ENCODE measurements at places on chromosomes 3 and 15.

- no peak for DNase-seq
Observed at GRCh38 chr15:98226578-98226977, 266.1 kb downstream of the ARRDC4 start.

GRCh38 chr3:112514527-112515128 lies 15.4 kb upstream of the BTLA start:
- DNase-seq: no peak

DNA sequence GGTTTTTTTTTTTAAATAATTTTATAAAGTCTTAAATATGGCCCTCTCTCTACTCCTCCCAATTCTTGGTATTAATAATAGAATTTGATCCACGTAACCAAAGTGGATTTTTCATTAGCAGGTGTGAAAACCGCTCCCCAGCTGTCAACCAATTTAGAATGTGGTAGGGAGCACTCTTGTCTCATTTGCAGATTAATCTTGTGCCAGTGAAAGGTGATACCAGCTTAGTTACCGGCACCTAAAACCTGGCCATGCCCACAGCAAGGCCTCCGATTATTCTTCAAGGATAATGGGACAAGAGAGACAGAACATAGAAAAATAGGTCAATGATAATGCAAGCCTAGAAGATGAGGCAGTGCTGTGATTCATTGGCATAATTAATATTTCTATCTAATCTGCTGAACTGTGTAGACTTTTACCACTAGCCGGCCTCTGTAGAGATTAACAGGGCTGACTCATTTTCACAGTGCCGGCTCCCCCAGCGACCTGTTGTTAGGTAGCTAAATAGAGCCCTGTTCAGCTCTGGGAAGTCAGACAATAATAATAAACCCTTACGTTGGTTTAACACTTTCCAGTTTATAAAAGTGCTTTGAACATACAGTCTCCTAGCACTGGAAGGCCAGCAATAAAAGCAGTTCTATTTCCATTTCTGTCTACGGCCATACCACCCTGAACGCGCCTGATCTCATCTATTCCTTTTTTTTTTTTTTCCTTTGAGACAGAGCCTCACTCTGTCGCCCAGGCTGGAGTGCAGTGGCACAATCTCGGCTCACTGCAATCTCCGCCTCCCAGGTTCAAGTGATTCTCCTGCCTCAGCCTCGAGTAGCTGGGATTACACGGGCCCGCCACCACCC lies 102.9 kb downstream of the SHQ1 start:
- DNase-seq: no peak

DNA sequence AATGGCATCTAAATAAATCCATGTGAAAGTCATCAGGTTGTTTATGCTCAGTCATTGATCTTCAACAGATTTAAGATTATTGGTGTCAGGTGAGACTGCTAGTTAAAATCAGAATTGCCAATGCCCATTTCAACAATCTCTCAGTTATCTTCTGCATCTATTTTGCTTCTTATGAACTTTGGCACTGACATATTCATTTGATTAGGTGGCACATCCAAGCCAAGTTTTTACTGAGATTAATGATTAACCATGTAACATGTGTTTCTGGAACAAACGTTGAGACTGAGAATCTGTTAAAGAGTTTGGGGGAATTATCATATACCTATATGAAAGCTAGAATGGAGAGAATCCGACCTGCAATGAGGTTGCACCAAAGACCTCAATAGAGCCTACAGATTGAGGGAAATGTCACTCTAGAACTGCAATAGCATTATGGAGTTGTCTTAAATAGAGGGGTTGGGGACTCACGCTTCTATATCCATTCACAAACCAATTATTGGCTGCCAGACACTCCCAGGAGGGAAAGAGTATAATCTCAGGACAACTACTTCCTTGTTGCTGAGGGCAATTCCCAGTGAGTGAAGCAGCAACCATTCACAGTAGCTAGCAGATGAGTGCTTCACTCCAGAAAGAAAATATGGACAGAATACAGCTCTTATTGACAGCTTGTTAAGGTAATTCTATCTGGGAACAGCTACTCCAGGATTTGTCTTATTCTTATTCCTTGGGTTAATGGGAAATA lies 891.3 kb downstream of the SQOR start:
- DNase-seq: no peak

GRCh38 chr3:191750618-191751017 lies 289.7 kb downstream of the PYDC2 start:
- no peak for DNase-seq

DNA sequence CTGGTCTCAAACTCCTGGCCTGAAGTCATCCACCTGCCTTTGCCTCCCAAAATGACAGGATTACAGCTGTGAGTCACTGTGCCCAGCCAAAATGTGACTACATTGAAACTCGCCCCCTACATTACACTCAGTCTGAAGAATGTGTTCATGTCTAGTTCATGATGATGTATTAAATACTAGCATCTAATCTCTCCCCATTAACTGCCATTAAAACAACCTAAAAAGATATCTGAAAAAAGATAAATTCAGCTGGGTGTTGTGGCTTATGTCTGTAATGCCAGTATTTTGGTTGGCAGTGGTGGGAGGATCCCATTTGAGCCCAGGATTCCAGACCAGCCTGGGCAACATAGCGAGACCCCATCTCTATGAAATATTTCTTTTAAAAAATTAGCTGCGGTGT lies 159.4 kb downstream of the PCCB start:
- DNase-seq: no peak

DNA sequence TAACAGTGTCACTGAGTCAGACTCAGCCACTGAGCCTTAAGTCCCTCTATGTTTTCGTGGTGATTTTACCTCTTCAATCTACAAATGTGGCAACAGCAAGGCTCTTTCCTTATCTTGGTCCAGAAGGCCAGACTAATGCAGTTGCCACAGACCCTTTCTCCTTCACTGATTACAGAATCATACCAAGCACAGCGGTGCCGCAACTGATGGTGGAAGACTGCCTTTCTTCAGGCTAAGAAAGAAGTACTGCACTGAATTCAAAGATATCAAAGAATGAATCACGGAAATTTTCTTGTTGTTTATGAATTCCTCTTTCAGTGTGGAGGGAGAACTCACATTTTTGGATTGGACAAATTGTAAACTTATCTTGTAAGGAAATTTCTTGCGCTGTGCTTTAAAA lies 18.6 kb downstream of the DCP1A start:
- no peak for DNase-seq

- DNase-seq: no peak
Observed at GRCh38 chr3:119794971-119795612, 13.2 kb downstream of the NR1I2 start.

- DNase-seq: no peak
Observed at GRCh38 chr3:32126305-32127015, 20.0 kb downstream of the GPD1L start.

GRCh38 chr3:99700631-99701268 lies 62.4 kb downstream of the COL8A1 start:
- DNase-seq: no peak

GRCh38 chr15:68337826-68338225 lies 60.3 kb downstream of the FEM1B start:
- DNase-seq: no peak

DNA sequence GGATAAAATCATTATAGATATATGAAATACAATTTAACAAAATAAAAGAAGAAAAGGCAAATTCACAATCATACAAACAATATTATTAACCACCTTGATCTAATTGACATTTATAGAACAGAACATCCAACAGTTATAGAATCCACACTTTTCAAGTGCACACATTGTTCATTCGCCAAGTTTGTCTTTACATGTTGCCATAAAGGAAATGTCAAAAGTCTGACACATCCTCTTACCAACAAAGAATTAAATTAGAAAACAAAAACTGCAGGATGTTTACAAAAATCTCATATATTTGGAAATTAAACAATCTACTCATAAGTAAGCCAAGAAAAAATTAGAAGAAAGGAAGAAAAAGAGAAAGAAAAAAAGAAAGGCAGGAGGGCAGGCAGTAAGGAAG lies 909.2 kb upstream of the EPHA6 start:
- DNase-seq: no peak

GRCh38 chr3:125119752-125120378 lies 64.1 kb upstream of the HEG1 start:
- DNase-seq: no peak

GRCh38 chr3:44120721-44121582 lies 120.7 kb upstream of the TOPAZ1 start:
- DNase-seq: no peak

DNA sequence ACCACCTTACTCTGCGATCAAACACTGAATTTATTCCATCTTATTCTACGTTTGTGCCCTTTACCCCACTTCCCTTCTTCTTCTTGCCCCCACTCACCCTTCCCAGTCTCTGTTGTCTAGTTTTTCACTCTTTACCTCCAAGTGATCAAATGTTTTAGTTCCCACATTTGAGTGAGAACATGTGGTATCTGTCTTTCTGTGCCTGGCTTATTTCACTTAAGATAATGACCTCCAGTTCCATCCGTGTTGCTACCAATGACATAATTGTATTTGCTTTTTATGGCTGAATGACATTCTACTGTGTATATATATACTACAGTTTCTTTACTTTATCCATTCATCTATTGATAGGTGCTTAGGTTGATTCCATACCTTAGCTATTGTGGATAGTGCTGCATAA lies 78.8 kb downstream of the PDCD6IP start:
- DNase-seq: no peak

DNA sequence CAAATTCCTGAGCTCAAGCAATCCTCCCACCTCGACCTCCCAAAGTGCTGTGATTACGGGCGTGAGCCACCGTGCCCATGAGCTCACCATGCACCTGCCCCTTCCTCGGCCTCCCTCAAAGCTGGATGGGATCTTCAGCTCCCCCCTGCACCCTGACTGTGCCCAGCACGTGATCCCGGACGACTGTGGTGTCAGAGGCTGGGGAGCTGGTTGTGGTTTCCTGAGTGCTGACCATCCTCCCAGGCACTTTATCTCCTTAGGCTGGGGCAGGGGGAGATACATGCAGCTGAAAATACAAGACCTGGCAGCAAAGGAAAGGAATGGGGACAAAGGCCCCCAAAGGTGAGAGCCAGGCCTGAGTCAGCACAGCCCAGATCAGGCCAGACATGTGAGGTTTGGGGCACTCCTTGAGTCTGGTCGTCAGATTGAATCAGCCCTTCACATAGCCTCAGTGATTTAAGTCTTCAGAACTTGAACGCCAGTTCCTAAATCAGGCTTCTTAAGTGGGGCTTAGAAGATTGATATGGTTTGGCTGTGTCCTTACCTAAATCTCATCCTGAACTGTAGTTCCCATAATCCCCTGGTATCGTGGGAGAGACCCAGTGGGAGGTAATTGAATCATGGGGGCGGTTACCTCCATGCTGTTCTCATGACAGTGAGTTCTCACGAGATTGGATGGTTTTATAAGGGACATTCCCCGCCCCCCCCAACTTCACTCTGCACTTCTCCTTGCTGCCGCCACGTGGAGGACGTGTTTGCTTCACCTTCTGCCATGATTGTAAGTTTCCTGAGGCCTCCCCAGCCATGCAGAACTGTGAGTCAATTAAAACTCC lies 35.8 kb downstream of the PRKCD start:
- no peak for DNase-seq

- DNase-seq: no peak
Observed at GRCh38 chr3:184058029-184058428, 5.2 kb downstream of the HTR3C start.

DNA sequence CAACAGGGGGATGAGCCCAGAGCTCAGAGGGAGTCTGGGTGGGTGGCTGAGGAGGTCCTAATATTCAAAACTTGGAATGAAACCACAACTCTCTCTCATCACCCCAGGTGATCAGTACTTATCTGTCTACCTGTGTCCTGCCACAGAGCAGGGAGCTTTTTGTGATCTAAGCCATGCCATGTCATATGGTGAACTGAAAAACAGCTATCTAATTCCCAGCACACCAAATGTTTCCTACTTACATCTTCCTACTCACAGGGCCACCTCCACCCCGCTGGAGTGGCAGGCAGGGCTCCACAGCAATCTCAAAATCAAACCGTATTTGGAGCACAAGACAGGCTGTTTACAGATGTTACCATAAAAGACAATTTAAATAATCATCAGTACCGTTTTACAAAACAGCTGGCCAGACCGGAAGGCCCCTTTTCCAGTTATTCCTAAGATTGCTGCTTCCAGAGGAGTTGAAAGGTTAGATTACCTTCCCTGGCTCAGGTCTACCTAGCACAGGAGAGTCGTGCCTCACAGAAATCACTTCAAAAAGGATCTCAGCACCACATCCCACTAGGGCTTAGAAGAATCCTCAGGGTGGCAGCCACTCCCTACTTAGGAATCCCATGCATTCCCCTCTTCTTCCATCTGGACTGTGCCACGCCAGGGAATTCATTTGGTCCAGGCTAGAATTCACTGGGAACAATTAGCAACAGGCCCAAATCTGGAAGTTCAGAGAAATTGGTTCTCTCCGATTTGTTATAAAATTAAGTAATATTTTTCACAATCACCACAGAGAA lies 226.6 kb upstream of the IL12A start:
- no peak for DNase-seq

GRCh38 chr3:125322166-125322565 lies 53.0 kb downstream of the ZNF148 start:
- DNase-seq: no peak

- no peak for DNase-seq
Observed at GRCh38 chr3:168813225-168813802, 717.6 kb upstream of the GOLIM4 start.

Measured in stimulated activated CD8-positive, alpha-beta memory T cell treated with anti-CD3 and anti-CD28 coated beads, Interleukin-7, amount 100 ng/mL, for 1 hour (primary cell).